ENCODE measurements at places on chromosomes 3 and 15.

DNA sequence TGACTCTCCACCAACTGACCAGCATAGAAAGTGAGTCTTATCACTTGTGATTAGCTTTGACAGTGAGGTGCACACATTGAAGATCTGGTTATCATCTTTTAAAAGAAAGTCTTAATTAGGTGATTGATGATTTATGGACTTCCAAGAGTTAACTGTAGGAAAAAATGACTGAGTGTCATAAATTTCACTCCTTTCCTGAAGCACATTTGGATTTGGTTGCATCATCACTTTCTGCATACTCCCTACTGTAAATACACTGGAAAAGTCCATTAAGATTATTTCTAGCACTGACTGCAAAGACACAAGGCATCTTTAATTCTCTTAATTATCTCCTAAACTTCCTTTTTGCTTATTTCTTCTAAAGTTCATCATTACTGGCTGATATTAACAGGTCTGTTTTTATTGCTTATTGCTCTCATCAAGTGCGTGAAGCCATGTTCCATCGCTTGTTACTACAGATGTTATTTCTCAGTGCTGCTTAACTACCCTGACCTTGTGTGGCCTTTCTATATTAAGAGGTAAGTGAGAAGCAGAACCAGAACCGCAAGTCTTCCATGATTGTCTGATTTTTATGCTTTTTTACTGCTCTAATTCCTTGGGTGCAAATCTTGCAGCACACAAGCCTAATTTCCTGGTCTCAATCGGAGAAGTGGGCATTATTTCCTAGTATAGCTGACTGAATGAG, 153.2 kb downstream of the MEIS2 start:
- DNase-seq = no peak

- peak; percentile 14 for DNase-seq
These were observed 38.7 kb downstream of the ROBO1 start for GRCh38 chr3:79729096-79729495.

DNA sequence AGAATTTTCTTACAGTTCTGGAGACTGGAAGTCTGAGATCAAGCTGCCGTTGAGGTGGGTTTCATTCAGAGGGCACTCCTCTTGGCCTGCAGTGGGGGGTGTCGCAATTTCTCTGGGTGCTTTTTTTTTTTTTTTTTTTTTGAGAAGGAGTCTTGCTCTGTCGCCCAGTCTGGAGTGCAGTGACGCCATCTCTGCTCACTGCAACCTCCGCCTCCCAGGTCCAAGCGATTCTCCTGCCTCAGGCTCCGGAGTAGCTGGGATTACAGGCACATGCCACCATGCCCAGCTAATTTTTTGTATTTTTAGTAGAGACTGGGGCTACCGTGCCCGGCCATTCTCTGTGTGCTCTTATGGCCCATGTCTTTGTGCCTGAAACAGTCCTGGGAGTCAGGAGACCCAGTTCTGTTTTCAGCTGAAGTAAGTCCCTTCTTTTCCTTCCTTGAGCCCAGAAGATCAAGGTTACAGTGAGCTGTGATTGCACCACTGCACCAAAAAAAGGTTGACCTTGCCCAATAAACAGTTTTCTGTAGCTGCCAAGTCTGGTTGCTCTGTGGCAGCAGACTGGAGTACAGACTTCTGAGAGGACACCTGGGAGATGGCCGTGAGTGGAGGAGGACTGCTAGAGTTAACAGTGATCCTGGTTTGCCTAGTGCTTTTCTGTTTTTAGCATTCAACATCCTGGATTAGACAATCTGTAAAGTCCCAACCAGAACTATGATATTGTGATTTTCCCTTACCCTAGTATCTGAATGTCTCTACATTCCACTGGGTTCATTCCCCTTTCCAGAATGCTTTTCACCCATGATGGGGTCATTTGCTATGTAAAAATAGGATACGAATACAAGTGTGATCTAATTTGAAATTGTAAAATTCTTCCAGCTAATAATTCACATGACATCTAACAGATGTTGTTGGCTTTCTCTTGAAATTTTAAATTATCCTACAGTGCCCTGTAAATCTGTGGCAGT, 76.6 kb upstream of the RNF7 start:
- DNase-seq = no peak

DNA sequence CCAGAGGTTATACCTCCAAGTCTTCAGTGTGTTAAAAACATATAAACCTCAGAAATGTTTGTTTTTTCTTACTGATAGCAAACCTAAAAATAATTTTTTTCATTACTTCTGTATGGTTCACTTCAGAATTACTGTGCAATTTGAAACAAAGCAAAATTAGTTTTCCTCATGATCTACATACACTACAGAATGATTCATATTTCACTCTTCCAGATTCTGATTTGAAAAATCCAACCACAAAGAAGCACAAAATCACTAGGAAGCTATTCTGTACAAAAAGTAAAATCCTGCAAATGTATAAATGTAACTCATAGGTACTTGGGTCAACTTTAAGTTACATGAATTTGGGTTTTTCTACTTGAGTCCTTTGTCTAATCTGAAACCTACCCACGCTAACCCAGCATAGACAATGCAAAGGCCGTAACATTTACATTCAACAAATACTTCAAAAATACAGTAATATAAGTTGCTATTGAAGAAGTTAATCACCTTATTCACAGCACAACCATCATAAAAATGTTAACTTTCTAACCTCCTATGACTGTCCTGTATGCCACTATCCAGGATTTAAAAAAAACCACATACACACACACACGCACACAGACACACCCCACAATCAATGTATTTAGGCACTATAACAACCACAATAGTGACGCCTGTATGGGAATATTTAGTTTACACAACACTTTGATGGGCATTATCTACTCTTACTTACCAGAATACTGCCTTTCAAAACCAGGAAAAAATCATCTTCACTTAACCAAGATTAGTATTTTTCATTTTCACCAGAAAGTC, 11.5 kb downstream of the ATP13A3 start:
- DNase-seq = no peak

DNA sequence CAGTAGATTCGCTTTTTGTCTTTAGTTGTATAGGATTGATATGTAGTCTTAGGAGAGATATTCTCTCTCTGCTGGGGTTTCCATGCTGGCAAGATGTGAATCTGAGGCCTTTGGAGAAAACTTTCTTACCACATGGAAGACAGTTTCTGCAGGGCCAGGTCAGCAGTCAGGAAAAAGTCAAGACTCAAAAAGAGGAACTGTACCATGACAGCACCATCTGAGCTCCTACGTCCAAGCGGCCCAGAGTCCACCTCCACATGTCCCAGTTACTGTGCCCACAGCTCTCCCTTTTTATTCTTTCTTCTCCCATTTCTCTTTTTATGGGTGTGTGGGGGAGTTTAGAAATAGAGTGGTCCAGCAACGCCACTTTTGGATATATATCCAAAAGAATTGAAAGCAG, 172.0 kb downstream of the MTHFS start:
- no peak for DNase-seq

DNA sequence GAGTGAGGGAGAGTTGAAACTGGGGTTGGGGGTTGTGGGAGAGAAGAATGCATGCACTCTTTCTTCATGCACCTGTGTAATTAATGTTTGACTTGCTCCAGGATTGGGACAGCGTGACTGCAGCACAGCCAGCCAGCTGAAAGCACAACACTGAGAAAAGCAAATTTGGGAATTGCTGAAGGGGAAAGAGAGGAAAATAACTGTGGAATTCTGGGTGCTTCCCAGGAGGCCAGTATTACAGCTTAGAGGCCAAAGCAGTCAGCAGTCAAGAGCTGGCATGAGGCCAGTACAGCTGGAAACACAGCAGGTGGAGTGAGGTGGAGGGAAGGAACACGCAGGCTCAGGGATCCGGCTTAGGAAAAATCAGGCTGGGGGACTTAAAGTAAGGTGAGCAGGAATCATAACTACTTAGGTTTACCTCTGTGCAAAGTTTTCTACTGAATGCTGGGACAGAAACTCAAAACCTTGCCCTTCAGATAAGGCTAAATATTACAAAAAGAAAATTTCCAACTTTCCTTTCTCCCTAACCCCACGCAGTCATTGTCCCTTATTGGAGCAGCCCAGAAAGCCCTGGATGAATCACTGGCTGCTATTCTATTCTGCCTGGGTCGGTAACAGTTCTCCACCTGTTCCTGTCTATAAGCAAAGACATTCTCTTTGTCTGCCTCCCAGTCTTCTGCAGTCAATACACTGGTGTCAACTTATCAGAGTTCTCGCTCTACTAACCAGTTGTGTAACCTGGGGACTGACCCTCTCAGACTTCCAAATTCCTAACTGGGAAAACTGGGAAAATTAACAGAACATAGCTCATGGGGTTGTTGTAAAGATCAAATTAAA, 167.2 kb downstream of the MAGI1 start:
- DNase-seq = peak; percentile 89

DNA sequence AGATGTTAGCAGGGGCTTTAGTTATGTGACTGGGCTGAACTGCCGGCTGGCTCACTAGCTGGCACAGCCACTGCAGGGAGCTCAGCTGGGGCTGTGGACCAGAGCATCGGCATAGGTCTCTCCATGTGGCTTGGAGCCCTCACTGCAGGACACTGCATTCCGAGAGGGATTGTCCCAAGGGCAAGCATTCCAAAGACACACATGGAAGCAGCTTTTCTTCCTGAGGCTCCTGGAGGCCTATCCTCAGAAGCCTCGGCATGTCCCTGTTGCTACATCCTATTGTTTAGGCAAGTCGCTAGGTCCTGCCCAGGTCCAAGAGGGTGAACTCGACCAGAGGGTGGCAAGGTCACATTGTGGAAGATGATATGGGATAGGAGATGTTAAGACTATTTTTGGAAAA, 209.8 kb downstream of the PLCL2 start:
- DNase-seq = no peak

DNA sequence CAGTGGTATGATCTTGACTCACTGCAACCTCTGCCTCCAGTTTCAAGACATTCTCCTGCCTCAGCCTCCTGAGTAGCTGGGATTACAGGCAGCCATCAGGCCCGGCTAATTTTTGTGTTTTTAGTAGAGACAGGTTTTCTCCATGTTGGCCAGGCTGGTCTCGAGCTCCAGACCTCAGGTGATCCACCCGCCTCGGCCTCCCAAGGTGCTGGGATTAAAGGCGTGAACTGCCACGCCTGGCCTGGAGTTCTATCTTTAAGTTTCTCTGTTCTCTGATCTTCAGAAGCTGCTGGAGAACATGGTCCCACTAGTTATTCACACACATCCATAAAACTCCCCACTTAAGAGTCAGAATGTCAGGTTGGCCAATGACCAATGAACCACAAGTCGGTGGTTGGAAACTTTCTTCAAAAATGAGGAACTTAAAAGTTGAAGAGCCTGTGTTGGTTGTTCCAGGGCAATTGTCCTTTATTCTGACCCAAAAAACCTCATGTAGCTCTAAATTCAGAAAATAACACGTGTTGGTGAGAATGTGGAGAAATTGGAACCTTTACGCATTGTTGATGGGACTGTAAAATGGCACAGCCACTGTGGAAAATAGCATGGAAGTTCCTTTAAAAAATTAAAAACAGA, 55.9 kb upstream of the PIK3CB start:
- DNase-seq = no peak

DNA sequence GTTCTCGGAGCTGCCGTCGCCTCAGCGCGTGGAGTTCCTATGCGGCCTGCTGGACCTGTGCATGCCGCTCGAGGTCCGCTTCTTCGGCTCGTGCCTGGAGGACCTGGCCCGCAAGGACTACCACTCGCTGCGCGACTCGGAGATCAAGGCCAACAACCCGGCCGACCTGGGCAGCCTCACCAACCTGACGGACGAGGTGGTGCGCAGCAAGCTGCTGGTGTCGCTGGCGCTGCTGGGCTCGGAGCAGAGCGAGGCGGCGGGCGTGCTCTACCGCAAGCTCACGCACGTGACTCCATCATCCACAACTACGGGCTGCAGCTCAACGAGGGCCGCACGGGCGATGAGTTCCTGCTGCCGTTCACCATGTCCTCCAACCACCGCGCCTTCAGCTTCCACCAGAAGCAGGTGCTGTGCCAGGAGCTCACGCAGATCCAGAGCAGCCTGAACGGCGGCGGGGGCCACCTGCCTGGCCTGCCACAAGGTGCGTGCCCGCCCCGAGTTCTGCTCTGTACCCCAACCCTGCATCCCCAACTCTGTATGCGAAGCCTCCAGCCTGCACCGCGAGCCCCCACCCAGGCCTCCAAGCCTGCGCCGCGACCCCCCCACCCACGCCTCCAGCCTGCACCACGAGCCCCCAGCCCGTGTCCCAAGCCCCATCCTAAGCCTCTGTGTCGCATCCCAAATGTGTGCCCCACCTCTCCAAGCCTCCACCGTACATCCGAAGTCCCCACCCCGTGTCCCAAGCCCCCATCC, 178.2 kb downstream of the OR4M2 start:
- no peak for DNase-seq

DNA sequence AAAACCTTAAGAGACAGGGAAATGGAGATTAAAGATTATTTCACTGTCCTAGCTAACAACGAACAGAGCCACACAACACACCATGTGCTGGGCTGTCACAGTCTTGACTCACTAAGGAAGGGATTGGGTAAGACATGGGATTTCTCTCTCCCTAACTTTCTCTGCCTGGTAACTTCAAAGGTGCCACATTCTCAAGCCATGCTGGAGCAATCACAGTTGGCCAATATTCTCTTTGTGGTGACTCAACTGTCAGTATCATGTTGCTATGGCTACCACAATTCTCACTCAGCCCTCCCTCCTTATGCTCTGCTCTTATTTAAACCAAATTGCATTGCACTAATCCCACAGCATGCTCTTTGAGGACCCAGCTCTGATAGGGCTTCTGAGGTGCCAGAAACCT, 74.0 kb downstream of the OXNAD1 start:
- no peak for DNase-seq

DNA sequence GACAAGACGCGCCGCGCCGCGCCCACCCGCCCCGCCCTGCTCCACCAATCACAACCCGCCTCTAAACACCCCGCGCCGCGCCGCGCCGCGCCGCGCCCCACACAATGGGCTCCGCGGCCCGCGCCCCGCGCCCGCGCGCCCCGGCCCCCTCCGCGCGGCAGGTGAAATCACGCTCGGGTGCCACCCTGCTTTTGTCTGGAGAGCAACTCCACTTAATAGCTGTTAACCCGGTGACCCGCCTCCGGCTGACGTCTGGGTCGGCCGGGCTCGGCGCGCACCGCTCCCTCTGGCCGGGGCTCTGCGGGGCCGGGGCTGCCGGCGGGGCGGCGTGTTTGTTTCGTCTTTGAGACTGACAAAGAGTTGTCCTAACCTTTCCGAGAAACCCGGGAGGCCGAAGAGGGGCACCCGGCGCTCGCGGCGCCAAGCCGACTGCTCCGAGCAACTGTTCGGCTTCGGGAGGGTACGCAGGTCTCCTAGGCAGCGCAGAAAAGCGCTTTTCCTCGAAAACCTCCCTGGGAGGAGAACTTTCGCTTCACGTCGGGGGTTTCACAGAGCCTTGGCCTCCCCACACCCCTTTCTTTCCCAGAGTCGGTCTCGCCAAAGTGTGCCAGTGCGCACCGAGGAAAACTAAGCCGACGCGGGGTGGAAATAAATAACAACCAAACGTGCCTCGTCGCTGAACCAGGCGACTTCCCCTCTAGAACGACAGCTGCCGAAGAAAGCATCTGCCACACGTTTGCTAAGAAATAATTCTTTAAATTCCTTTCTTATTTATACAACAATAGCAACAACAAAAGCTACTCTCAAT, 518.4 kb downstream of the FOXP1 start:
- DNase-seq = peak; percentile 66

- no peak for DNase-seq
These were observed 18.0 kb downstream of the RMDN3 start for GRCh38 chr15:40737048-40737447.

- DNase-seq = no peak
These were observed 65.0 kb upstream of the ATP2B2 start for GRCh38 chr3:10570196-10570946.
